ENCODE measurements at places on chromosomes 13 and 19. TPM values are rescaled to one million over a fixed set of nuclear protein-coding genes. Genes with fewer than 3 reads are reported as not detected.

The TBC1D4 gene
- total RNA-seq: 29.0 TPM

The KLK3 gene
- not detected for total RNA-seq

The PODNL1 gene
- 0.34 TPM for total RNA-seq

The CRB3 gene
- 101 TPM for total RNA-seq

The COL4A2 gene
- total RNA-seq: 38.4 TPM

GRCh38 chr13:110328573-110328972 lies 21.5 kb downstream of the COL4A2 start:
- no peak for DNase-seq

DNA sequence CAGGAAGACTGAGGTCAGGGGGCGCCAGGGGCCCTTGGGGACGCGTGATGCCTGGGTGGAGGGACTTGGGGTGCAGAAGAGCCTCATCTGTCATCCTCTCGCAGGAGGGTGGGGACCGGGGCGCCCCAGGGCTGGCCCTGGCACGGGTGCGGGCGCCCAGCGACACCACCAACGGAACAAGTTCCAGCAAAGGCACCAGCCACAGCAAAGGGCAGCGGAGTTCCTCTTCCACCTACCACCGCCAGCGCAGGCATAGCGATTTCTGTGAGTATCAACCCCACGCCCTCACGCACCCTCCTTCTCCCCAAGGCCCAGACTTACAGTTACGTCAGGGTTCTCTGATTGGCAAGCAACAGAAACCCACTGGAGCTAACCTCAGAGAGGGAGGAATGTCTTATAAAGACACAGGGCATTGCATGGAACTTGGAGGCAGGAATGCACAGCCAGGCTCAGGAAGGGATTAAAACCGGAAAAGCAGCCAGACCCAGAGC lies 29.4 kb downstream of the MARK4 start:
- no peak for DNase-seq

DNA sequence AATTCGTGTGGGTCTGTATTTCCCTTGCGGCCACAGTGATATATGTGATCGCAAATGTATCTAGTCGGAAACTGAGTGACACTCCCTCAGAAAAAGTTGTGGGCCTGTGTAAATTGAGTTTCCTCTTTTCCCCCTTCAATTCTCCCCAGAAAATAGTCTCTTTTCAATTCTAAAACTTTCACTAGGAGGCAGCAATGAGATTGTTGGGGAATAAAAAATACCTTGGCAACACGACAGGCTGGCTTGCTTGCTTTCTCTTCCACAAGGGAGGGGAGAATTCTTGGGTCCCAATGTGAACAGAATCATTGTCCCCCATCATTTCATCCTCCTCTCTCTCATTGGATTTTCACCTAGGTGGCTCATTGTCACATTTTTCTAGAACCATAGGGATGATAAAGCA lies 3.7 kb upstream of the SOX21 start:
- DNase-seq: peak; percentile 22

GRCh38 chr19:41098762-41099161 lies 10.5 kb downstream of the CYP2A13 start:
- peak; percentile 33 for DNase-seq

GRCh38 chr19:33938821-33939220 lies 142.2 kb downstream of the KCTD15 start:
- no peak for DNase-seq

GRCh38 chr13:101242720-101243119 lies 173.6 kb downstream of the NALCN start:
- DNase-seq: no peak

DNA sequence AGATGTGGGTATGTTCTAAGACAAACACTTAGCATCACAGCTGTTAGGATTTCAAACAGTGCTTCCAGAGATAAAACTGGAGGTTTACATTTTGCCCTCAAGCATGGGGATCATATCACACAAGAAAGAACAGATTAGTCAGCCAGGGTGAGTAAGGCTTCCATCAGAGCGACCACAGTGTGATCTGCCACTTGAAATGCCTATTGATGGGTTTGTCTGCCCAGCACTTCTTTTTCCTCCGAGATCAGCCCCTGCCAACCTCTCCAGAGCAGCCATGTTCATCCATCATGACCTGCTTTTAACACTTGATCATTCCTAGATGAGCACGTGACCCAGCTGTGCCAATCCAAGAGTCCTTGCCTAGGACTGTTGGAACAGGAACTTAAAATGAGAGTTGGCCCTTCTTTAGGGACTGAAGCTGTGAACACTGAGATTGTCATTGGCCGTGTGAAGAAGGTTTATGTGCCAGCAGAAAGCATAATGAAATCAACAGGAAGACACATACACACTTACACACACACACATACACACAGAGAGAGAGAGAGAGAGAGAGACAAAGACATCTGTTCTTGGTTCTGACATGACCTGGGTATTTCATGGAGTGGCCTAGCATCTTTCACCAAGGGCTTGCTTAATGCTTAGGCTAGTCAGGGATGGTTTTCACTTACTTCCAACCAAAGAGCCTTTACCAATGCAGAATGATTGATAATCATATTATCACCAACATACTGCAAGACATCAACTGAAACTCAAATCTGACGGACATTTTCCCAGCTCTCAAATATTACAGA lies 5.2 kb upstream of the CEBPG start:
- no peak for DNase-seq

Data from HT-29 (cell line).